ENCODE measurements at places on chromosomes 3 and 15.

- no peak for DNase-seq
These were observed 9.5 kb downstream of the SLCO3A1 start for GRCh38 chr15:91862891-91863504.

- no peak for DNase-seq
These were observed 460.0 kb downstream of the PDCD6IP start for GRCh38 chr3:34258271-34258998.

GRCh38 chr3:22392859-22393258 is 641.8 kb upstream of the ZNF385D start:
- DNase-seq: no peak

DNA sequence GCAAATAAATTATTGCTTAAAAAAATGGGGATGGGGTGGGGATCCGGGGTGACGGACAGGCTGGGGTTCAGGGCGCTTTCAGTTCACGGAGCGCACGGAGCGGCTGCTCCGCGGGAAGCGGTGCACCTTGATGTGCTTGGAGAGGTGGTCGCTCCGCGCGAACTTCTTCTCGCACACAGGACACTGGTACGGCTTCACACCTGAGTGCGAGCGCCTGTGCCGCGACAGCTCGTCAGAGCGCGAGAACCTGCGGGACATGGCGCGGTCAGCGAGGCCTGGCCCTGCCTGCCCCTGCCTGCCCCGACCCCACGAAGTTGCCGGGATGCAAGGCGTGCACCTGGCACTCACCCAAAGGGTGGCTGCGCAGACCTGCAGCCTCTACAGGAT is 13.6 kb downstream of the KLF15 start:
- no peak for DNase-seq

DNA sequence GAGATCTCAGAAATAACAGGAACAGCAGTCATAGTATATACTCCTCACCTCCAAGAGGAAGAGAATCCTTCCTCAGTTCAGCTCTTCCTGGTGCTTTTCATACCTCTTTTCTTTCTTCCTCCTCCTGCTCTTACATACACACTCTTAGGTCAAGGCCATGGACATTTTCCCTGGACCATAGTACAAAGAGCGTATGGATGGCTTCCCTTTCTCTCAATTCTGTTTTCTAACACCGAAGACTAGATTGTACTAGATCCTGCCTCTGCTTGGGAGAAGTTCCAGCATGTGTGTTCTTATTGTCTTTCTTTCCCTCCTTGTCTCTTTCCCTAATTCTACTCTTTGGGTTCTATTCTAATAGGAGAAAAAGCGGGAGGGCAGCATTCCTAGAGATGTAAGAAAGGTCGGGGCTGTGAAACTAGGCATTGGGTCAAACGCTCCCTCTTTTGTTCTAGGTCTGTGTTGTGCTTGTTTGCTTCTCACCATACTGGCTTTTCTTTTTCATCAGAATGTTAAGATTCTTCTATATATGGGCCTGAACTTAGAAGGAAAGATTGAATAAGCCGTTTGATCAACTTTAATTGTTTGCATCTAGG is 77.4 kb downstream of the VPS8 start:
- DNase-seq: no peak
